ENCODE measurements at places on chromosomes 2 and 18. TPM values are rescaled to one million over a fixed set of nuclear protein-coding genes. Genes with fewer than 3 reads are reported as not detected.

DNA sequence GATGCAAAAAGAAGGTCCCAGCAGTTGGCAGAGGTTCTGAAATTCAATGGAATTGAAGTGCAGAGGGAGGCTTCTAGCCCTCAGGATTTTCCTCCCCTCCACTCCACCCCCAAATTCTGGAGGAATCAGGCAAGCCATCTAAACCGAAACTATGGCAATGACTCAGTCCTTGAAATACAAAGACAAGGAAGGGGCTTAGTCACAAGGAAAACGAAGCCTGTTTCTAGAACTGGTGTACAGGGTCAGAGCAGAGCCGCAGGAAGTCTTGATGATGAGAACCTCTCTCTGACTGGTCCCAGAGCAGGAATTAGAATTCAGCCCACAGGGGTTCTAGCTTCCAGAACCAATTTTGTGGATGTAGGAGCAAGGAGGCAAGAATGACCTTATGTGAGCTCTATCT lies 111.7 kb upstream of the SCN1A start:
- no peak for DNase-seq
- H3K4me3 ChIP-seq, result no peak overlapping the region
- peaks cover 7% of the 10 kb centered on the region for H3K4me1 ChIP-seq
- H3K36me3 ChIP-seq, result no peaks in the 10 kb centered on the region
- H3K27me3 ChIP-seq, result no peaks in the 10 kb centered on the region

CD8B2 gene
- not detected for polyA plus RNA-seq

PFN4 gene
- polyA plus RNA-seq, result not detected

GRCh38 chr2:239106314-239106908 lies 258.5 kb downstream of the TWIST2 start:
- DNase-seq, result peak; percentile 52
- H3K4me1 ChIP-seq, result no peaks in the 10 kb centered on the region
- H3K27ac ChIP-seq, result no peak overlapping the region
- no peaks in the 10 kb centered on the region for H3K36me3 ChIP-seq
- H3K4me3 ChIP-seq, result no peak overlapping the region

TNS1 gene
- 1.3 TPM for polyA plus RNA-seq

DNA sequence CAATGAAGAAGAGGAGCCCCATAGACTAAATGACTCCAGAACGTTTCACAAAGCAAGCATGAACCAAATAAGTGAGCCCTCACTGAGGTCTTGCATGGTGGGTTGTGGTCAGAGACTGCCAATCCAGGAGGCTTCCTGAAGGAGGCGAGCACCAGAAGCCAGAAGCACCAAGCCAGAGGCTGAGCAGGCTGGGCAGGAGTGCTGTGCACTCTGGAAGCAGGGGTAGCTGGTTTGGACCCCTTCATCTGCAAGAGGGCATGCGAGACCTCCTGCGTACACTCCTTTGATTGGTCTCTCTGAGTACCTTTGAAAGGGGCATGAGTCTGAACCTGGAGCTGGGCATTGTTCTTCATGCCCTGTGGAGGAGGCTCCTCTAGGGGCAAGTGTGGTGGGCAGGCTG lies 192.5 kb downstream of the HAUS1 start:
- H3K27me3 ChIP-seq, result no peaks in the 10 kb centered on the region
- H3K4me1 ChIP-seq, result peaks cover 17% of the 10 kb centered on the region
- no peak overlapping the region for H3K27ac ChIP-seq
- H3K36me3 ChIP-seq, result no peaks in the 10 kb centered on the region
- DNase-seq, result no peak

DNA sequence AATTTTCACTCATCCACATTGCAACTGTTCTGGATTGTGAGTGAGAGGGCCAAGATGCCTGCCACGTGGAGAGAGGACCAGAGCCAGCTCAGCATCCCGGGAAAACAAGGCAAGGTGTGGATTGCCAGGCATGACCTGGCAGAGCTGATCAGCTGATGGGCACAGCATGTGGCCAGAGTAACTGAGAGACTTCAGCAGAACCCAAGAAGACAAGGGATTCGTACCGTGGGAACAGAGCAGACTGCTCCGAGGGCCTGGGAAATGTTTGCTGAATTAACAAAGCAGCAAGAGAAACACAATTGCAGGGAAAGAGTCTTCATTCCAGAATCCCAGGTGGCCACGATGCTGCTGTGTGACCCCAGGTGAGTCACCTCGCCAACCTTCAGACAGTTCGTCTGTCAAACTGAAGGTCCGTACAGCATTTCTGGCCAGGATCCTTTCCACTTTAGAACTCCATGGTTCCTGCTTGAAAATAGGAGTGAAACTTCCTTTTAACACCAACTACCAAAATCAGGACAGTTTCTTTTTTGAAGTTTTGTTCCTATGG lies 26.3 kb upstream of the POMC start:
- no peak overlapping the region for H3K4me3 ChIP-seq
- H3K27ac ChIP-seq, result no peak overlapping the region
- H3K27me3 ChIP-seq, result no peaks in the 10 kb centered on the region
- H3K4me1 ChIP-seq, result no peaks in the 10 kb centered on the region
- H3K36me3 ChIP-seq, result no peaks in the 10 kb centered on the region
- DNase-seq, result peak; percentile 18

PROM2 gene
- 2.1 TPM for polyA plus RNA-seq

DNA sequence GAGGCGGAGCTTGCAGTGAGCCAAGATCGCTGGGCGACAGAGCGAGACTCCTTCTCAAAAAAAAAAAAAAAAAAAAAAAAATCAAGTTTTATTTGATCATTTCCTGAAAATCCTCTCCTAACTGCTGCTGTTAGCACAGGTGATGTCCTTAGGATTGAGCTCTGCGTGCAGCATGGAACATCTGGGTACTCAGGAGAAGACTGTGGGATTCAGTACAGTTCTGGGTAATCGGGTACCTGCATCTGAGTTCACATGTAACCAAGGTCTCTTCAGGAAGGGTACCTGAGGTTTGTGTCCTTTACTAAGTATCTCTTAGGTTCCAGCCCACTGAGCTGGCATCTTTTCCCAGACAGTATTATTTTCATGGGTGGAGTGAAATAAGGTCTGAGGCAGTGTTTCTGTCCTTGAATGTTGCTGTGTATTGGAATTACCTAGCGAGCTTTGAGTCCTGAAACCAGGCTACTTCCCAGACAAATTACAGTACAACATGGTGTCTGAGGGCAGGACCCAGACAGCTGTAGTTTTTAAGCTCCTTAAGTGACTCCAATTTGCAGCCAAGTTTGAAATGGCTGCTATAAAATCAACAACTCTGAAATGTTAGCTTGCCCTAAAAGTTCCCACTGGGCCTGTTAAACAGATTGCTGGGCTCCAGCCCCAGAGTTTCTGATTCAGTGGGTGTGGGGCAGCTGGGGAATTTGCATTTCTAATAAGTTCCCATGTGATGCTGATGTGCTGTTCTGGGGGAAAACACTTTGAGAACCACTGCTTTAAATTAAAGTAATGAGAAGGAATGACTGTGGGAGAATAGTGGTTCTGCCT lies 120.5 kb downstream of the PMAIP1 start:
- peaks cover 10% of the 10 kb centered on the region for H3K4me1 ChIP-seq
- H3K4me3 ChIP-seq, result no peak overlapping the region
- no peaks in the 10 kb centered on the region for H3K36me3 ChIP-seq
- H3K27me3 ChIP-seq, result no peaks in the 10 kb centered on the region

DNA sequence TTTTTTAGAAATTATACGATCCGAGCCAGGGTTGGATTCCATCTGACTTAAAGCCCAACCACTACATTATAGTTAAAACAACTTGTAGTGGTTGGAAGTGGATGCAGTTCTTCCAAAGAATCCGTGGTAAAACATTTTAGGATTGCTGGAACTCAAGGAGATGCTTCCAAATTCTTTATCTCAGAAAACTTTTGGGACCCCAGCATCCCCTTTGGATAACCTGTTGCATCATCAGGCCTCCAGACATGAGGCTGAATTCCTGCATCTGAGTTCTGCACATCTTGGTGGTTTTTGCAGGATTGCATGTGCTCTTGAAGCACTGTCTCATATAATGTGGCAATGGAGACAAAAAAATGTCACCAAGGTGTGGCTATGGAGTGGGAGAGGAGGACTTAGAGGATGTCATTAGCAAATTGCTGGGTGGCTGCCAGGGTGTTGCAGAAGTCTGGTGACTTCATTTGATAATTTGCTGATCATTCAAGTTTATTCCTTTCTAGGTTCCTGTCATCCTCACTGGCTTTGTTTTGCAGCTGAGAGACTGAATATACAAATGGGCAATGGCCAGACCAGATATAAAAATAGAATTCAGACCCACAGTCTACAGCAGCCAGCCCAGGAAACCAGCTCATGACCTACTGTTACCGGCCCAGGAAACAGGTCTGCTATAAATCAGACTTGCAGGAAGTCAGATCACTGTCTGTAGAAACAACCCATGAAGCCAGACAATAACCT lies 207.7 kb downstream of the BCL2 start:
- H3K4me1 ChIP-seq, result no peaks in the 10 kb centered on the region
- no peak overlapping the region for H3K4me3 ChIP-seq
- no peak overlapping the region for H3K27ac ChIP-seq
- DNase-seq, result no peak
- no peaks in the 10 kb centered on the region for H3K27me3 ChIP-seq

DNA sequence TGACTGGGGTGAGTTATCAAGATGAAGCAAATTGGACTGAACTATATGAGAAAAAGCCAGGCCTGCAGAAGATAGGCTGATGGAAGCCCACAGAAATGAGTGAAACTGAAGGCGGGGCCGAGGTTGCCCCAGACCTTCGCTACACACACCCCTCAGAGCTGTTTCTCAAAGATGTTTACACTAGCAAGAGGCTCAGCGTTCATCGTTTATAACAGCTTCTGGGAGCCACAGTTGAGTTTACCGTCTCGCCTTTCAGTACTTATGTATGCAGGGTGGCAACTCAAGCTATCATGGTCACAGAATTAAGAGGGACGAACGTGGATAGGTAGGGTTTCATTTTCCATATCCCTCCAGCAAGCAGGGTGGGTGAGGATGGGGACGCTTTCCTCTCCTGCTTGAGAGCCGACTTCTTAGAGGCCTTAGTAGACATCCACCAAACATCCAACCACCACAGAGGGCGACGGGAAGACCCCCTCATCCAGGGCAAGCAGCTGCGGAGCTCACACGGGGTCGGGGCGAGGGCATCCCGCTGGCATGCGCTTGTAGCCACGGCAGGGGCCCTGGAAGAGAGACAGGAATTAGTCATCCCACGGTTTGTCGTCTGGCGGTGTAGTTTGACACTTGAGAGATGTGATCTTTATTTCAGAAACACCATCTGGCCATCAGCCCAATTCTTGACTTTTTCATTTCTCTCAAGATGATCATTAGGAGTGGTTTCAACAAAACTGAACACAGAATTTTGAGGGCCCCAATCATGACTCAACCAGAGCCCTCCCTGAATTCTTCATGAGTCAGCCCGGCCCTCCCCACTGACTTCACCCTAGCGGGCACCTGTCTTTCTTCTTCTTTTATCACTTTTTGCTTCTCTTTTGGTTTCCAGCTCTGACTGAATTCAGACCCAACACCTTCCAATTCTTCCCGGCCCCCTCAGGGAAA lies 109.1 kb upstream of the CTDP1 start:
- H3K4me3 ChIP-seq, result no peak overlapping the region
- no peak overlapping the region for H3K27ac ChIP-seq
- peaks cover 8% of the 10 kb centered on the region for H3K4me1 ChIP-seq
- no peak for DNase-seq
- no peaks in the 10 kb centered on the region for H3K36me3 ChIP-seq
- H3K27me3 ChIP-seq, result no peaks in the 10 kb centered on the region

- no peaks in the 10 kb centered on the region for H3K36me3 ChIP-seq
- H3K27ac ChIP-seq, result no peak overlapping the region
- no peak for DNase-seq
- H3K4me3 ChIP-seq, result no peak overlapping the region
- H3K4me1 ChIP-seq, result peaks cover 5% of the 10 kb centered on the region
Measured at GRCh38 chr2:230842473-230842872, 22.3 kb upstream of the ITM2C start.

TACR1 gene
- 3.6 TPM for polyA plus RNA-seq

GRCh38 chr2:62443886-62444285 lies 62.1 kb downstream of the TMEM17 start:
- no peaks in the 10 kb centered on the region for H3K4me1 ChIP-seq
- H3K36me3 ChIP-seq, result no peaks in the 10 kb centered on the region
- H3K27me3 ChIP-seq, result no peaks in the 10 kb centered on the region
- H3K27ac ChIP-seq, result no peak overlapping the region
- H3K4me3 ChIP-seq, result no peak overlapping the region

TMEM17 gene
- polyA plus RNA-seq, result 1.7 TPM

RAB6D gene
- polyA plus RNA-seq, result 0.37 TPM

GRCh38 chr2:18787726-18788125 lies 198.4 kb upstream of the NT5C1B start:
- H3K27me3 ChIP-seq, result no peaks in the 10 kb centered on the region
- no peak overlapping the region for H3K4me3 ChIP-seq
- no peak for DNase-seq
- H3K27ac ChIP-seq, result no peak overlapping the region
- no peaks in the 10 kb centered on the region for H3K36me3 ChIP-seq

DNA sequence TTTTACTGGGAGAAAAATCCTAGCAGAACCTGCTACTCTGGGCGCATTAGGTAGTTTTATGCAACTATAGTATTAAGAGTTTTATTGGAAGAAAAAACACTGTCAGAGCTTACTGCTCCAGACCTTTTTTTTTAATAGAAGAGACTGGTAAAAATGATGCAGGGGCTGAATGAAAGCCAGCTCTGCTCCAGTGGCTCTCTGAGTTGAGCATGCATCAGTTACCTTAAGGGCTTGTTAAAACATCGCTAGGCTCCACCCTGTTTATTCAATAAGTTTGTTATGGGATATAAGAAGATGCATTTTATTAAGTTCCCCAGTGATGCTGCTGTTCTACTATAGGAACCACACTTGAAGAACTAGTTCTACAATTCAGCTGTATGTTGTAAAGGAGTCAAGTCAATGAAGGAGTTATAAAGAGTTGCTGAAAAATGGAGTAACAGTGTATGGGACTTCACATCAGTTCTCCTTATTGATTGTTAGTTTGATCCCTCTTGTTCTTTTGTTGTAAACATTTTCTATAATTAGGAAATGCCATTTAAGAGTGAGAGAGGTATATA lies 13.2 kb downstream of the SNRPG start:
- no peaks in the 10 kb centered on the region for H3K4me1 ChIP-seq
- H3K4me3 ChIP-seq, result no peak overlapping the region
- H3K27ac ChIP-seq, result no peak overlapping the region

GRCh38 chr18:54480616-54481015 lies 110.4 kb upstream of the DYNAP start:
- no peak for DNase-seq
- no peak overlapping the region for H3K27ac ChIP-seq
- H3K27me3 ChIP-seq, result no peaks in the 10 kb centered on the region
- H3K36me3 ChIP-seq, result no peaks in the 10 kb centered on the region

GRCh38 chr18:3983351-3983969 lies 471.6 kb downstream of the DLGAP1 start:
- H3K4me1 ChIP-seq, result no peaks in the 10 kb centered on the region
- H3K36me3 ChIP-seq, result no peaks in the 10 kb centered on the region

GRCh38 chr2:28390746-28391563 lies 1.7 kb upstream of the FOSL2 start:
- peak; percentile 55 for DNase-seq
- H3K4me3 ChIP-seq, result peak overlapping the region; percentile 96
- H3K27ac ChIP-seq, result no peak overlapping the region
- H3K27me3 ChIP-seq, result peaks cover 73% of the 10 kb centered on the region
